BJ (cell line): ENCODE measurements at places on chromosomes 5 and 9. TPM values are rescaled to one million over a fixed set of nuclear protein-coding genes. Genes with fewer than 3 reads are reported as not detected.

DNA sequence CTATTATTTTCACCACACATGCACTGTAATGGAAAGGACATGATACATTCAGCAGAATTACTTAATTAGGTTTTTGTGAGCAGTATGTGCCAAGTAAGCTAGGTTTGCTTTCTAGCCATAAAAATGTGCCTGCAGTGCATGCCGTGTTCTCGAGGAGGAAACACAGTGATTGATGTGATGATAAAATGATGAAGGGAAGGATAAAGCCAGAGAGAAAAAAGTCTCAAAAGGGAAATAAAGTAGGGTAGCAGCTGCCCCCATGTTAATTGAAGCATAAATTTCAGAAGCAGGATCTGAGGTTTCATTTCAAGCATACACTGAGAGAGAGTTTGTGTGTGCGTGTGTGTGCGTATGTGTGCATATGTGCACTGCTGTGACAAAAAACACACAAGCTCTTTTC lies 714.2 kb upstream of the C9orf72 start:
- no peak for DNase-seq

- no peak for DNase-seq
Measured at GRCh38 chr9:105144841-105145240, 99.6 kb upstream of the SLC44A1 start.

DNA sequence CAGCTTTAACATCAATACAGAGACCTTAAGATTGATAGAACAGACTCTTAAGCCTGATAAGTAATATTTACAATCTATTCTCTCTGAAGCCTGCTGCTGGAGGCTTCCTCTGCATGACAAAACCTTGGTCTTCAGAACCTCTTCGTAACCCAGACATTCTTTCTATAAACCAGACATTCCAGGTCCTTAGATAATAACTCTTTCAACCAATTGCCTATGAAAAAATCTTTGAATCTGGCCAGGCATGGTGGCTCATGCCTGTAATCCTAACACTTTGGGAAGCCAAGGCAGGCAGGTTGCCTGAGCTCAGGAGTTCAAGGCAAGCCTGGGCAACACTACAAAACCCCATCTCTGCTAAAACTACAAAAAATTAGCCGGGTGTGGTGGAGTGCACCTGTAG lies 327.8 kb downstream of the ENC1 start:
- no peak for DNase-seq

DNA sequence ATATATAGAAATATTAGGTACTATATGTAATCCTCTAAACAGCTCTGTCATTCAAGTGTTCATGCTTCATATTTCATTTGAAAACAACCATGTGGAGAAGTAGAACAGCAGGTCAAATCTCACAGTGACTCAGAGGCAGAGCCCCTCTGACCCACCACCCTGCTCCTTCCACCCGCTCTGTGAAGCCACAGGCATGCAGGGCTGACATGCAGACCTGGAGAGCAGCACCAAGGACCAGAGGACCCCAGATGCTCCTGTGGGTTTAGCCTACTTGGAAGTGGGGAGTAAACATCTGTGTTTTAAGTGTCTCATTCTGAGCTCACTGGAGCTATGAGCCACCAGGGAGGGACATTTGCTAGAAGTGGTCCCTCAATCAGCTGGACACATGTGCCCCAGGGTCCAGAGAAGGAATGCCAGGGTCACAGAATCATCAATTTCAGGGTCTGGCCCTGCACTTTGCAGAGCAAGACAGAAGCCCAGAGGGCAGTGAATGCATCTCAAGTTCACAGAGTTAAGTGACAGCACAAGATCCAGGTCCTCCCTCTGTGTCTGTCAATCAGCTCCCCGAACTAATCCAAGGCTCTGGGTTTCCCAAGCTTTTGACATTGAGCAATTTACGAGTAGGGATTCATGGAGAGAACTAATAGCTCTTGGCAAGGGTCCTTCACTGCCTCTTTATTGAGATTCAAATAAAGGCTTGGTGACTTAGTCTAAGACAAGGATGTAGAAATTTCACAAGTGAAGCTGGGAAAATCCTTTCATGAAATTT lies 441.1 kb downstream of the SEMA5A start:
- no peak for DNase-seq

- no peak for DNase-seq
Measured at GRCh38 chr5:77795268-77795667, 19.1 kb upstream of the TBCA start.

DNA sequence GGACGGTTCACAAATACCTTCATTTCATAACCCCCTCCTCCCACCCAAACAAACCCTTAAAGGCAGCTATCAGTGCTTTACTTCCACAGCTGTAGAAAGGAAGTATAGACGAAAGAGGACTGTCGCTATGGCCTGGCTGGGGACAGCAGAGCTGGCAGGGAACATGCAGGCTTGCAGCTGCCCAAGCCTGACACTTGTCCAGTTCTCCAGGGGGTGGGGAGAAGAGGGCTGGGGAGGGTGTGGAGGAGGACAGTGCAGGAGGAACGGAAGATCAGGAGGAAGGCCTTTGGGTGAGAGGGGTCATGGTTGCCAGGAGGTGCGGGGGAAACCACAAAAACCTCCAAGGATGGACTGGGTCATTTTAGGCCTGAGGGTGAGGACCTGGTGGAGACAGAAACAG lies 25.9 kb downstream of the ARPC5L start:
- DNase-seq, result no peak

GRCh38 chr5:59208474-59208873 lies 625.6 kb downstream of the RAB3C start:
- no peak for DNase-seq

DNA sequence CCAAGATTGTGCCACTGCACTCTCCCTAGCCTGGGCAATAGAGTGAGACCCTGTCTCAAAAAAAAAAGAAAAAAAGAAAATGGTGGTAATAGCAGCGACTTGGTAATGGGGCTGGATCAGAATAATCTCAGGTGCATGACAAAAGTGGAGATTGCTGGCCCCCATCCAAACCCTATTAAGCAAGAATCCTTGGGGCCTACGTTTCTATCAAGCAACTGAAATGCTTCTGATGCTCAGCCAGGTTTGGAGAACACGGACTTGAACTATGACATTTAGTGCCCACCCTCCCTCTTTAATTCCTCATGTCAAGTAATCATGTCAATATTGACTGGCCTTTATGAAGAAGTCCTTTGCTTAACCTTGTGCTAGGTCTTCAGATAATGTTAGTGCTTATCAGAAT lies 6.6 kb downstream of the C5orf52 start:
- no peak for DNase-seq

- no peak for DNase-seq
Measured at GRCh38 chr9:69465473-69465872, 140.5 kb downstream of the ENTREP1 start.

- DNase-seq, result no peak
Measured at GRCh38 chr9:69293156-69293555, 31.9 kb upstream of the ENTREP1 start.

Gene IPO11
- 25.7 and 36.0 TPM in 2 replicates for polyA plus RNA-seq

Gene OR5C1
- polyA plus RNA-seq, result not detected in 2 replicates

Gene ZNF300
- 2.6 and 4.8 TPM in 2 replicates for polyA plus RNA-seq

Gene QRFP
- polyA plus RNA-seq, result not detected in 2 replicates

Gene CARD9
- polyA plus RNA-seq, result 12.9 and 21.3 TPM in 2 replicates

Gene LHX3
- not detected in 2 replicates for polyA plus RNA-seq
